ENCODE measurements at places on chromosomes 11 and 22.

- DNase-seq, result no peak
These were observed 56.8 kb upstream of the FBXO3 start for GRCh38 chr11:33830903-33831648.

GRCh38 chr11:111422494-111423249, 43.6 kb upstream of the POU2AF1 start:
- peak; percentile 54 for DNase-seq

DNA sequence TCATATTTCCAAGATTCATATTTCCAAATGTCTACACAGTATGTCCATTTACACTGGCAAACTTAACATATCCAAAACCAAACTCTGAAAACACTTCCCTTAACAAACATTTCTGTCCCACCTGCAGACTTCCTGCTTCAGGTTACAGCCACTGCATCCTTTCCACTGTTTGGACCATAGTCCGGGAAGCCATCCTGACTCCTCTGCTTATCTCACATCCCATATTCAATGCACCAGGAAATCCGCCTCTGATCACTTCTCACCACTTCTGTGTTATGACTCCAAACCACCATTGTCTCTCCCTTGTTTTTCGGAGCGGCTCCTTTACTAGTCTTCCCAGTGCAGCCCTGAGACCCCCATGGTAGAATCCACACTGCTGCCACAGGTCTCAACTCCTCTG, 30.1 kb downstream of the HIRA start:
- DNase-seq, result no peak

GRCh38 chr11:2583605-2583958, 116.2 kb downstream of the KCNQ1OT1 start:
- DNase-seq, result no peak

GRCh38 chr11:65776196-65776595, 4.6 kb downstream of the AP5B1 start:
- DNase-seq, result no peak

DNA sequence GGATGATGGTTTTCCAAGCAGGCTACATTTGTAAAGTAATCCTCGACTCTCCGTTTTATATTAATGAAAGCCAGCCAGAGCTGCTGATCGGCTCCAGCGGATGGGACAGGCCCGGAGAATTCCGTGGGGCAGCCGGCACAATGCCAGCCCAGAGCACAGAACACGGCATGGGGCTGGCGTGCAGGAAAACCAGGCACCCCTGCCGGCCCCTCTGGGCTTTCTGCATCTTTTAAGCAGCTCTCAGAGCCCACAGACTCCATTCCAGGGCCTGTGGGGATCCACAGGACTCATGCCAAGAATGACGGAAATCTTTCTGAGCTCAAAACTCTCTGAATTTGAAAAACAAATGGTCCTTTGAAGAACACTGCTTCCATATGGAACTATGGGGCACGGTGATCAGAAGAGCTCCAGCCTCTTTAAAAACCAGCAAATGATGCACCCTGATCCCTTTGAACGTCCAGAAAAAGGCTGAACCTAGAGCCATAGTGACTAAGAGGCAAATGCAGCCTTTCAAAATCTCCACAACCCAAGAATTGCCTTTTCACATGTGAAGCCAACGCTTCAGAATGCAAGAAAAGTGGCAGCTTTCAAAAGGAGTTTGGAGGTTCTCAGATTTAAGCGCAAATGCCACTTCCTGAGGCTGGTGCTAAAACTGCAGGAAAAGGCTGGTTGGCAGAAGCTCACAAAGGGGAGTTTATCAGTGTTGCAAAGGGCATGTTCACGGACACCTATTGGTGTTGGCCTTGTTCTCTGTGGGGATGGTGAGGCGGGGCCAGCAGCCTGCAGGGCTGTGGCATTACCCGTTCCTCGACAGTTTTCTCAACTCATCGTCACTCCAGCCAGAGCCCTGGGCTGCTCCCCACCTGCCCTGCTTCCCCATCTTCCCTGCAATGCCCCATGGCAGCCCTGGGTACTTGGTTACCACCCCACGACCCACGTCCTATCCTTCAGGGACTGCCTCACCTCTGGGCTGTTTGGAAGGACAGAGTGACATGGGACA, 212.5 kb downstream of the CTTN start:
- DNase-seq, result no peak

GRCh38 chr11:44928144-44928543, 22.5 kb downstream of the TP53I11 start:
- no peak for DNase-seq

DNA sequence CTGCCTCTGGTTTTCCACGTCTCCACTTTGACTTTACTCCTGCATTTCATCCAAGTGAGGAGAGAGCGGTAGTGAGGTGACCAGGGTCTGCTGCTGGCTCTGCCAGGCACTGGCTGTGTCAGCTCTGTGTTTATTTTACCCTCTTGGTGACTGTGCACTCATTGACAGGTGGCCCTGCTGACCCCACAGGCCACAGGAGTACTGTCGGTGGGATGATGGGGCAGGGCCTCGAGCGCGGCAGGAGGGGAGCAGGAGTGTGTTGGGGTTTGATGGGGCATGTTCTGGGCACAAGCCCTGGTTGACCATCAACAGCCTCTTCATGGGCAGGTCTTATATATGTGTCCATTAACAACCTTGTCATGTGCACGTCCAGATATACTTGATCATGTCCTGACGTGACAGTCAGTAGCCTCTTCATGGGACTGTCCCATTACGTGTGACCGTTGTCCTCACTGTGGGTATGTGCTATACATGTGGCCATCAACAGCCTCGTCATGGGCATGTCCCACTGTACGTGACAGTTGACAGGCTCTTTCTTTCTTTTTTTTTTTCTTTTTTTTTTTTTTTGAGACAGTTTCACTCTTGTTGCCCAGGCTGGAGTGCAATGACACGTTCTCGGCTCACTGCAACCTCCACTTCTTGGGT, 31.4 kb upstream of the ACR start:
- no peak for DNase-seq

Measured in stimulated activated naive CD8-positive, alpha-beta T cell treated with anti-CD3 and anti-CD28 coated beads, Interleukin-15, amount 100 ng/mL, for 72 hours (primary cell).